Gastroesophageal sphincter (tissue), 4 donors: ENCODE measurements at places on chromosomes 7 and 10. TPM values are rescaled to one million over a fixed set of nuclear protein-coding genes. Genes with fewer than 3 reads are reported as not detected.

Gene HOXA7
- 1.3 TPM for total RNA-seq

- ATAC-seq = no peak
Observed at GRCh38 chr10:44243851-44244510, 140.9 kb downstream of the CXCL12 start.

Gene UPK3B
- total RNA-seq = not detected

DNA sequence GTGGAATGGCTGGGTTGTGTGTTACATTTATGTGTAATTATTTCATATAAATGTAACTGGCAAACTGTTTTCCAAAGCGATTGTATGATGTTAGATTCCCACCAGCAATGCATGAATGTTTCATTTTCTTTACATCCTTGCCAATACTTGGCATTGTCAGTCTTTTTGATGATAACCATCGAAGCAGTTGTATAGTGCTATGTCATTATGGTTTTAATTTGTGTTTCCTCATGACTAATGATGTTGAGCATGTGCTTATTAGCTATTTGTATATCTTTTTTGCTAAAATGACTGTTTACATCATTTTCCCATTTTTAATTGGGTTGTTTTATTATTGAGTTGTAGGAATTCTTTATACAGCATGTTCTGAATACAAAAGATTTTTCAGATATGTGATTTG is 22.3 kb downstream of the AHCYL2 start:
- no peak for ATAC-seq

- no peak for ATAC-seq
Observed at GRCh38 chr10:63430999-63431356, 34.8 kb downstream of the JMJD1C start.

Gene PLPP4
- not detected for total RNA-seq

GRCh38 chr10:132465889-132466519 is 69.0 kb downstream of the PWWP2B start:
- no peak for ATAC-seq

- ATAC-seq = no peak
Observed at GRCh38 chr7:81366546-81366945, 403.3 kb downstream of the HGF start.

- peak; percentile 5 for ATAC-seq
Observed at GRCh38 chr7:24981171-24981951, 1.4 kb upstream of the OSBPL3 start.

GRCh38 chr7:47651355-47652317 is 69.7 kb upstream of the TNS3 start:
- ATAC-seq = peak; percentile 49

Gene HMX3
- total RNA-seq = not detected
